NCI-H2029 (cell line): ENCODE measurements at places on chromosomes 13 and 19.
A peak's percentile ranks its signal among the peaks of the same experiment; 100 is the strongest.

GRCh38 chr13:92767468-92767867 lies 459.1 kb upstream of the GPC6 start:
- peak; percentile 8 for DNase-seq

DNA sequence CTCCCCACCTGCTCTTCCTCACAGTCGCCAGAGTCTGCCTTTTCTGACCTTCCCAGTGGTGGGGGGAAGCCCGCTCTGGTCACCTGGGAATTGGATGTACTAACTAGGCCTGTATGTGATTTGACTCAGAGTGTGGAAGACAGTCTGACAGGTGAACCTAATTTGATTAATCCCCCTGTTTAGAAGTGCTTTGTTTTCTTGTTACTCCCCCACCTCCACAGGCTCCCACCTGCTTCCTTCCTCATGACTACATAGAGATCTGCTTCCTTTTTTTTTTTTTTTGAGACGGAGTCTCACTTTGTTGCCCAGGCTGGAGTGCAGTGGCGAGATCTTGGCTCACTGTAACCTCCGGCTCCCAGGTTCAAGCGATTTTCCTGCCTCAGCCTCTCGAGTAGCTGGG lies 44.0 kb downstream of the COG3 start:
- no peak for DNase-seq

- DNase-seq, result no peak
These were observed 997.1 kb downstream of the EFNB2 start for GRCh38 chr13:105538346-105538745.

- DNase-seq, result no peak
These were observed 7.8 kb downstream of the SIGLEC12 start for GRCh38 chr19:51493776-51494175.

GRCh38 chr13:80262051-80262695 lies 78.8 kb downstream of the SPRY2 start:
- no peak for DNase-seq

DNA sequence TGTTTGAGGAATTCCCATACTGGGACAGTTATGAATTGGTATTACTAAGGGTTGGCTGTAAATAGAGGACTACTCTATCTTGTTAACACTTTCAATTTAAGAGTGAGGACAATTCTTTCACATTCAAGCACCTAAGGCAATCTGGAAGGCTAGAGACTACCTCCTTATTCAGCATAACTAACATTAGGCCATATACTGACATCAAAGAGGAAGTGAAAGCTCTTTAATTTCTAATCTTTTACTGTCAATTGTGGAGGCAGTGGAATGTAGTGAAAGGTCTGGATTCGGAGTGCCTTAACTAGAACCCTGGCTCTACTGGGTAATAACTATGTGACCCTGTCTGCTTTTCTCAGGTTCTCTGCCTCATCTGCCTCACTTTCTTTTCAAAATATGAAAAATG lies 134.0 kb downstream of the UFM1 start:
- DNase-seq, result no peak

DNA sequence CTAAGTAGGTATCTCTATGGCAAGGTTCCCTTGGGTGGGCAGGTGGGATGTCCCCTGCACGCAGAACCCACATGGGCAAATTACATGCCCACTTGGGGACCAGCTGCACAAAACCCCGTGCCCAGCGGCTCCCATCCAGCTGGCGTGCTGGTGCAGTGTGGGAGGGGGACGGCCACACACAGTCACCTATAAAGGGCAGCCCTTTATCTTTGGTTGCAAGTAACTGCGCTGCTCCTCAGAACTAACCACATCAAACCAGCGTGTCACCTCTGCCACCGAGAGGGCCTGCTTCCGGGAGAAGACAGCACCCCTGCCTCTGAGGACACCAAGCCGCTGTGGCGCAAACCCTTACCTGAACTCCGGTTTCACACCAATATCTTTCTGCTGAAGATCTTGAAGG lies 32.2 kb downstream of the ANKRD27 start:
- no peak for DNase-seq

GRCh38 chr13:32047793-32048192 lies 16.2 kb downstream of the FRY start:
- DNase-seq, result no peak

- DNase-seq, result no peak
These were observed 2.9 kb downstream of the KLK1 start for GRCh38 chr19:50820549-50821247.

- DNase-seq, result no peak
These were observed 26.0 kb downstream of the OBI1 start for GRCh38 chr13:78632996-78633395.

DNA sequence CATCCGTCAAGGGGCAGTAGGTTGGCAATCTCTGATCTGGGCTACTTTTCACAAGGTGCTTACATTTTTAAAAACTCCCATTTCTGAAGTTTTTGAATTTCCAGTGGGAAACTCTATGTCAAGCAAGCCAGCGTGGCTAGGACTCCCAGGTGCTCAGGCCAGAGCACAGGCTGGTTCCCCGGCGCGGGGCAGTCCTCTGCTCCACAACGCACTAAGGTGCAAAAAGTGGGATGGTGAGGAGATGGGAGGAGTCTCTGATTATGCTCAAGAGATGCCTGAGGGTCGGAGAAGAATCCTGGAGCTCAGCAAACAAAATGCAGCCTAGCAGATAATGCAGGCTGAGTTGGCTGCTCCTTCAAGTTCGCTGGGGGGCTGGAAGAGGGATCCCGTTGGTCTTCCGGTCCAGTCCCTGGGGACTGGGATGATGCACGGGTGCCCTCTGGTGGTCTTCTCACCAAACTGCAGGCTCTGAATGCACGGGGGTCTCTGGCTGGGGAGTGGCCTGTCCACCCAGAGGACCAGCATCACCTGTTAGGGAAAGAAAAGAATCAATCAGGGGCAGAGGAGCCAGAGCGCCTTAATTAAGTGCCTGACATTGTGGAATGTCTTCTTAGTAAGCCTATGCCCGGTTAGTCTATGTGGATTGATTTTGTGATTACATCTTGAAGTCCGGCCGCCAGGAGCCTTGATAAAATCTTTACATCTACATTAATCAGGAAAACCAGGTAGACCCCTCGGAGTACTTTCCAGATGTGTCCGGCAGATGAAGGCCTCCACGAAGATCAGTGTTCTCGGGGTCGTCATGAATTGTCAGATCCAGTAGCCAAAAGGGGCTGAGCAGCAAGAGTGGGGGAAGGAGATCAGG lies 244.4 kb upstream of the MAB21L1 start:
- no peak for DNase-seq

DNA sequence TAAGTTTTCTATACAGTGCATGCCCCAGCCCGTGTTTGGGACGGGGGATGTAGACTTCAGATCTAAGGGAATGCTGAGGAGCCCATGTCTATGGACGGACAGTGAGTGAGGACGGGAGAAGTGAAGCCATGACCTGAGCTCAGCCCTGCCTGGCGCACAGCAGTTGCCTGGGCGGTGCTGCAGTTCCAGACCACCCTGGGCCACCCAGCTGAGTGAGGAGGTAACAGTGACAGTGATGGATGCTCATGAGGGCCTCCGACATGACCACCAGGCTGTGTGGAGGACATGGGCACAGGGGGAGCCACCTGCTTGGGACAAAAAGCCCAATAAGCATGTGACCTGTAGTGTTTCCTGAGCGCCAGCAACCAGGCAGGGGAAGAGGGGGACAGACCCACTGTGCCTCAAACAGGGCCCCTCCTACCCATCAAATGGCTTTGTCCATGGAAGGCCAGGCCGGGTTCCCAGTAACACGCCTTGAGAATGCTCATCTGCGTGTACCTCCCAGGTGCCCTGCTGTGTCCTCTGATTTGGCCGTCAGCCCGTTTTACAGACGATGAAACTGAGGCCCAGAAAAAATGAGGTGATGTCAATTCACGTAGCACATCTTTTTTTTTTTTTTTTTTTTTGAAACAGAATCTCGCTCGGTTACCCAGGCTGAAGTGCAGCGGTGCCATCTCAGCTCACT lies 22.6 kb downstream of the NOSIP start:
- DNase-seq, result no peak

GRCh38 chr13:24654741-24655140 lies 25.5 kb upstream of the ATP12A start:
- DNase-seq, result no peak

DNA sequence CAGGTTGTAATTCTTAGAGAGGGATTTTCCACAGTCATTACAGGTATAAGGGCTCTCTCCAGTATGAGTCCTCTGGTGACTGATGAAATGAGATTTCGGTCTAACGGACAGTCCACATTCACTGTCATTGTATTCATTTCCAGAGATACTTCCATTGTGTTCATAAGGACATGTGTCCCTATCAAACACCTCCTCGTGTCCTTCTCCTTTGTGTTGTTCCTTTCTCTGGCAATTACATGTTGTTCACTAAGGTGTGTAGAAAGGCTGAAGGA lies 10.5 kb upstream of the ZSCAN18 start:
- no peak for DNase-seq

- DNase-seq, result no peak
These were observed 152.7 kb downstream of the ZNF737 start for GRCh38 chr19:20412846-20413245.

- DNase-seq, result no peak
These were observed 142.2 kb downstream of the IRS2 start for GRCh38 chr13:109644069-109644750.

GRCh38 chr13:52001120-52001731 lies 10.0 kb downstream of the ATP7B start:
- DNase-seq, result no peak

DNA sequence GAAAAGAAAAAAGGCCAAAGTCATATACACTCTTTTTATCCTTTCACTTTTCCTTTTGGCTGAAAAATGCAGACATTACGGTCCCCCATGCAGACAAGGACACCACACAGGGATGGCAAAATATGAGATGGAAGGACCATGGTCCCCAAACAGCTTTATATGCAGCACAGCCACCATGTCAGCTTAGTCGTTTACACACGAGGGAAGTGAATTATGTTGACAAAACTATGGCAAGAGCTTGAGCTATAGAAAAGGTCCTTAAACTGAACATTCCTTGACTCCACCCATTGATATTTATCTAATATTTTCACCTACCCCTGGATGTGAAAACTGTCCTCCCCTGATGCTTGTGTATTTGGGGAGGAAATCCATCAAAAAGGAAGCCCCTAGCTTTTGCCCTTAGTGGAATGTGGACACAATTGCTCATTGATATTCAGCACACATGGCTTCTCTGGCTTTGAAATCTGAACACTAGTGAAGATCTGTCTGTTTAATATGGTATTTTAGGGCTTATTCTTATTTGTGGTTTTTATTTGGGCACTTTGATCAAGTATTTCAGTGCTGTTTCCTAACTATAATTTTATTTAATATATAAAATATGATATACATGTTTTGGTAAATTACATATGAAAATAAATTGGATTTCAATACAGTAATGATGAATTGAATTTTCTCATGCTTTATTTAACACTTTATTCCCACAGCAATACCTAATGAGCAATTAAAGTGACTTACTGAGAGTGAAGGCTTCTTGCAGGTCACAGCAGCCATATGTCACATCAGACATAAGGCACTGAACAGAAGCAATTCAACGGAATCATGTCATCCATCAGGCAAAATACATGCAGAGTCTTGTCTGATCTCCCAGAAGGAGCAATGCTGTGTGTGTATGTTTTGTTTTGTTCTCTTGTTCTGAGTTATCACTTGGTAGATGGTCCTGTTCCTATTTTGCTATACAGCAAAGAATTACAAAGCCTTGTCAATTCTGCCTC lies 6.8 kb upstream of the GTF2F2 start:
- DNase-seq, result no peak

DNA sequence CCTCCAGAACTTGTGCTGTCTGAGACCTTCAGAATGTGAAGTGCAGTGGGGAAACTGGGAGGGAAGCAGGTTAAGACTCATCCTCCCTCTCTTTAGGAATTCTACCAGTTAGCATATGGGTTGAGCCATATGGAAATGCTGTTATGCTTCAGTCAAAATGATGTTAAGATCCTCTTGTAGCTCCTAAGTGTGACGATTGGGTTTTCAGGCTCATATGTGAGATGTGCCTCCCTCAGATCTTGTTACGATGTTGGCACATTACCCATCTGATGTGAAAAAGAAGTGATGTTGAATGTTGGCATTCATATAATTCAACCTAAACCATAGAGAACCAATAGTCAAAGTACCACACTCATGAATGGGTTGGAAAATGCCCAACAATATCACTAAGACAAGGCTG lies 67.8 kb upstream of the IPO5 start:
- no peak for DNase-seq

DNA sequence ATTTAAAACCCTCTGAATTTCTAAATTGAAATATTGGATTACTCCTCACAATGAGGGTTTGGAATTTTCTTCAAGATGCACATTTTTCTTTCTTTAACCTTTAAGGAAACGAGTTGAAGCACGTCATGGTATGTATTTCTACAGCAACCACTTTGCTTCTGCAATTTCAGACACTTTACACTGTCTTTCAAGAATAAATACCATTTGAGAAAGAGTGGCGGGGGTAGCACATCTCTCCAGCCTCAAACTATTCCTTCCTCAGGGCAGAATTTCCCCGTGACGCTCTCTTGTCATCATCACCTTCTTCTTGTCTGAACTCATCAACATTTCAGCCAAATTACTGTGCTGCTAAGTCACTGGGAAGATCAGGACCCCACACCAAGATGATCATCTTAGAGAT lies 1073.4 kb downstream of the EFNB2 start:
- no peak for DNase-seq

GRCh38 chr19:3233831-3234230 lies 9.4 kb downstream of the CELF5 start:
- no peak for DNase-seq

DNA sequence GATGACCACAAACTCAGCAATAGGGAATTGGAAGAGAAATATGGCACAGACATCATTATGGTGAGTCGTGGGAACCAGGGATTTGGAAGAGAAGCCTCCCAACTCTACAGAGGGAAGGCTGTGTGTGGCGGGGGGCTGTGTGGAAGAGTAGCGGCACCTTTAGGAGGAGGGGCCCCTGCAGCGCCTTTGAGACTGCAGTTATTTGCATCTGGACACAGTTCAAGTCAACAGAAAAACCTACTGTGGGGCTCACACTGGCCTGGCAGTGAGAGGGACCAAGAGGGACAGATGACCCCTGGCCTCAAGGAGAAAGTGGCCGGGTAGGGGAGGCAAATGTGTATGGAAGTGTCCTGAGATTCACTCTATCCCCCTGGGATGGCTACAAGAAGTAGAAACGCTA lies 5.1 kb downstream of the ATP12A start:
- no peak for DNase-seq
